Dorsolateral prefrontal cortex (tissue), 122 donors: ENCODE measurements at places on chromosomes 2 and 18. TPM values are rescaled to one million over a fixed set of nuclear protein-coding genes. Genes with fewer than 3 reads are reported as not detected.

The MLPH gene
- total RNA-seq = 6.1 TPM

The ZNF514 gene
- total RNA-seq = 40.9 TPM

The SF3B6 gene
- 37.1 TPM for total RNA-seq

The FAM237A gene
- 1.6 TPM for total RNA-seq

The TNS1 gene
- total RNA-seq = 108 TPM

The KCNE4 gene
- total RNA-seq = 8.8 TPM

The GALNT13 gene
- 19.9 TPM for total RNA-seq
